ENCODE measurements at places on chromosomes 3 and 15.

DNA sequence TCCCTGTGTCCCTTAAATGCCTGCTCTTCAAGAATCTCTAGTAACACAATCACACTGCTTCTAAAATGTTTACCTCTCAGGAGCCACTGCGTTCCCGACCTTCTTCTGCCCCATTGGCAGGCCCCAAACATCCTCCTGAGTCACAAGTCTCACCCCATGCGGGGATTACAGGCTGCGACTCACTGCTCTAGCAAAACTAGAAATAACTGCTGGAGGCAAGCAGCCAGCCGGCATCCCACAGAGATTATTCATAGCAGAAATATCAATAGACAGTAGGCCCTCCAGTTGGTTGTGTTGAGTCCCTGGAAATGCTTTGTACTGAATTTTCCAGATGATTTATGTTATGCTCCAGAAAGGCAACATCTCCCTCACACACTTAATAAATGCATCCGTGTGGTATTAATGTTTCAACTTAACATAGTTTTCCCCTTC is 64.8 kb downstream of the RFTN1 start:
- DNase-seq = no peak

- no peak for DNase-seq
These were observed 170.3 kb upstream of the CGNL1 start for GRCh38 chr15:57205996-57206395.

- no peak for DNase-seq
These were observed 421.9 kb upstream of the TPRG1 start for GRCh38 chr3:188749830-188750229.

DNA sequence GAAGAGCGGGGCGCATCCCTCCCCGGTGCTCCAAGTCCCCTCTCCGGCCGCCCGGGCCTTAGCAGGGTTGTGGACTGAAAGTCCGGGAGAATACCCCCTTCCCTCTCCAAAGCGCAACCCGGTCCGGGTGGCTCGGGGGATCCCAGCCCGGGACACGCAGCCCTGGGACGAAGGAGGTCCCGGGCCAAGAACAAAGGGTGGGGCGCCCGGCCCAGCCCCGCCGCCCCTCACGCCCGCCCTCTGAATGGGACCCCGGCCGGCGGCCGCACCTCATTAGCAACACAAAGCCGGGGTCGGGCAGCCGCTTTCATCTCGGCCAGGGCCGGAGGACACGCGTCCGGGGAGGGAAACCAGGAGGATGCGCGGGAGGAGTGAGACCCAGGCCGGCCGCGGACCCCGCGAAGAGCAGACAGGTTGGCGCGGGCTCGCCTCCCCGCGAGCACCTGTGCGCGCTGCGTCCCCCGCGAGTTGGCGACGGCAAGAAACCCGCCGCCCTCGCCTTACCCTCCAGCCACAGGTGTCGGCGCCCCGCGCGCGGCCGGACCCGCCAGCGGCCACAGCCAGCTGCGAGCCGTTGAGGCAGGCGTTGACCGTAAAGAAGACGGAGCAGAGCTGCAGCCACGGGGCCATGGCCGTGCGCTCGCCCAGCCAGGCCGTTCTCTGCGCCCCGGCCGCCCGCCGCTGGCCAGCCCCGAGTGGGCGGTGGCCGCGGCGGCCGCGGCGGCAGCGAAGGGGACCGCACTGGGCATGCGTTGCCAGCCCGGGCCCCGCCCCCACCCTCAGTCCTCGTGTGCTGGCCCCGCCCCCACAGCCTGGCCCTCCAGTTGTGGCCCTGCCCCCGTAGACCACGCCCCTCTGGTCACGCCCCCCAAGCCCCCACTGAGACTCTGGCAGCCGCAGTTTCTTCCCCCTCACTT is at the start of gene IL17RD:
TSS of gene IL17RD (minus strand) at position 697 of the 917 bp plus-strand sequence. CDS start at position 630, 67 bp downstream.
- DNase-seq = peak; percentile 87

GRCh38 chr3:194142156-194142910 is 6.4 kb downstream of the HES1 start:
- no peak for DNase-seq

All from retina (tissue), 1 donor.